ENCODE measurements at places on chromosomes 1 and 21. TPM values are rescaled to one million over a fixed set of nuclear protein-coding genes. Genes with fewer than 3 reads are reported as not detected.
A peak's percentile ranks its signal among the peaks of the same experiment; 100 is the strongest.

- H3K4me3 ChIP-seq: no peak overlapping the region
- H3K4me1 ChIP-seq: peaks cover 7% of the 10 kb centered on the region
- no peak overlapping the region for H3K27ac ChIP-seq
- DNase-seq: no peak
Measured at GRCh38 chr1:86756062-86756406, 51.7 kb downstream of the SH3GLB1 start.

DNA sequence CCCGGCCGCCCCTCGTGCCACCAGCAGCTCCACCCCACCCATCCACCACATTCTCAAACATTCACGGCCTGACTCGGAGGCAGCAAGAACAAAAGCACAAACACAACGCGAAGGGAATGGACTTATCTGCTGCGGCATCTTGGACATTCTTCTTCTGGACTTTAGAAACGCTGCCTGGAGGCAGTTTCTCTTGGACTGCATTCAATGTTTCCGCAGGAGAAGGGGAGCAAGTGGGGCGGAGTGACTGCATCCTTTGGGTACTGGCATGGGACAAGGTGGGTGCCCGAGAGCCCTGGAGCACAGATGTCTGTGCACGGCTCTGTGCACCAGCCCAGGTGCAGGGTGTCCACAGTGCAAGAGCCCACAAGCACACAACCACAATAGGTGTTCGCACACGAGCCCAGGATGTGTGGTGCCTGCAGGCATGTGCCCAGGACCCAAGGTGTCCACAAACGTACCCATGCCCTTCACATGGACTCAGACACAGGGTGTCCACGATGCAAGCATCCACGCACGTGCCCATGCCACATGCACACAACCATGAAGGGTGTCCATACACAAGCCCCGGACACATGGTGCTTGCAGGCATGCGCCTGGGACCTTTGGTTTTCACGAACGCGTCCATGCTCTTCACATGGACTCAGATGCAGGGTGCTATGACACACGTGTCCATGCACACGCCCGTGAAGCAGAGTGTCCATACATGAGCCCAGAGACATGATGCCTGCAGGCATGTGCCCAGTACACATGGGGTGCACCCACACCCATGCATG, 53.6 kb downstream of the WNT9A start:
- H3K27me3 ChIP-seq: no peaks in the 10 kb centered on the region
- H3K36me3 ChIP-seq: no peaks in the 10 kb centered on the region
- no peak for DNase-seq
- H3K4me1 ChIP-seq: no peaks in the 10 kb centered on the region
- no peak overlapping the region for H3K4me3 ChIP-seq

DNA sequence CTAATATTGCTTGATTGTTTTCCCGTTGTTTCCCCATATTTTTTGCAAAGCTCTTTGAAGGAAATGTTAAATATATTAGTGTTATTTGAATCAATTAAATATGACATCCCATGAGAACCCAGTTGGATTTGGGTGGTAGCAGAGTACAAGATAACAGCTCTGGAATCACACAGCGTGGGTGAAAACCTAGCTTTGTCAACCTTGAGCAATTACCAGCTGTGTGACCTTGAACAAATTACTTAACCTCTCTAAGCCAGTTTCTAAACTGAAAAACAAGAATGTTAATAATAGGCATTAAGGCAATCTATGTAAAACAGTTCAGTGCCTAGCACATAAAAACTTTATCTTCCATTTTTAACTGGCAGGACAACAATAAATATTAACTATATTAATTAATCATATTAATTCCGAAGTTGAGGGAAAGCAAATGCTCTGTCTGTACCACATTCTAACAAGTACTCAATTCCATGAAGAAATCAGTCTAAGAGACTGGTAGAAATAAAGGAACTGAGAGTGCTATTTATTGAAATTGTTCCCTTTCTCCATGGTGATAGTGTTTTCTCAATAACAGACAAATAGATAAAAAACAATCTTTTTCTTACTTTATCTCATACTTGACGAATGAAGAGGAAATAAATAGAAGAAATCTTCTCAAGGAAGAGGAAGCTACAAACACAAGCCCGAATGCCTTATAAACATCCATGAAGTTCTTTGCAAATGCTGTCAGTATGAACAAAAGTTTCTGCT, 27.0 kb downstream of the DNASE2B start:
- no peaks in the 10 kb centered on the region for H3K27me3 ChIP-seq
- no peaks in the 10 kb centered on the region for H3K36me3 ChIP-seq
- no peak overlapping the region for H3K27ac ChIP-seq
- no peaks in the 10 kb centered on the region for H3K4me1 ChIP-seq
- no peak for DNase-seq

GRCh38 chr1:37410105-37410504, 64.3 kb upstream of the ZC3H12A start:
- no peak overlapping the region for H3K4me3 ChIP-seq
- peaks cover 7% of the 10 kb centered on the region for H3K27me3 ChIP-seq
- no peaks in the 10 kb centered on the region for H3K36me3 ChIP-seq
- H3K27ac ChIP-seq: no peak overlapping the region
- H3K4me1 ChIP-seq: no peaks in the 10 kb centered on the region

DNA sequence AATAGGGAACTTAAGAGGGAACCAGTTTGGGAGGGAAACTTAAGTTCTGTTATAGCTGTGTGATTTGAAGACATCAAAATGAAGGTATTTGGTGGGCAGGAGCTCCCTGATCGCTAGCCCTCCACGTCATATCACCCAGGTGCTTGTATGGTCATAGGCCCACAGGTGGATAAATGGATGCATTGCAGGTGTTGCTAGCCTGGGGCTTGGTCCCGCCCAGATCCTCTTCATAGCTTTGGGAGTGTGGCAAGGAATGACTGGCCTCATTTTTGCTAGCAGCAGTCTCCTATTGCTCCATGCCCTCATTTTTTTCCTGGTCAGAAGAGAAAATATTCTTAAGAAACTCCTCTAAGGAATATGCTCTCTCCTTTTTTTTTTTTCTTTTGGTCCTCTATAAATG, 11.3 kb downstream of the GNPAT start:
- H3K27ac ChIP-seq: no peak overlapping the region
- H3K36me3 ChIP-seq: peaks cover 31% of the 10 kb centered on the region
- no peak overlapping the region for H3K4me3 ChIP-seq
- peaks cover 4% of the 10 kb centered on the region for H3K4me1 ChIP-seq
- no peaks in the 10 kb centered on the region for H3K27me3 ChIP-seq

GRCh38 chr1:25806418-25806817, 6.4 kb downstream of the SELENON start:
- no peak overlapping the region for H3K27ac ChIP-seq
- H3K36me3 ChIP-seq: no peaks in the 10 kb centered on the region
- no peak for DNase-seq
- H3K4me3 ChIP-seq: no peak overlapping the region

DNA sequence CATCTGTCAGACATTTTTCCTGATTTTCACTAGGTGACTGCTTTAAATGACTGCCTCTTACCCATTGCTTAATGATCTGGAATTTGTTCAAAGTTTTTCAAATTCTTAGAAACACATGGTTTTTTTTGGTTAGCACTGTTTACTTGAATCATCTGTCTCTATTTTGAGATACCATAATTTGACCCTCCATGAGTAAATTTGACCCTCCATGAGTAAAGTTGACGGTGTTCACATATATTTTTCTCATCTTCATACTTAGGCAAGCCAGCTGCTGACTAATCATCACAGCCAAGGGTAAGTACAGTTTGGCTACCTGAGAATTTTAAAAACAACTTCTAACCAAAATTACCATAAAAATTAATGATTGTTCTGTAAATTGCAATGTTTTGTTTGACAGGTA, 586.5 kb downstream of the PTBP2 start:
- H3K4me1 ChIP-seq: no peaks in the 10 kb centered on the region
- no peaks in the 10 kb centered on the region for H3K27me3 ChIP-seq
- H3K36me3 ChIP-seq: no peaks in the 10 kb centered on the region
- no peak for DNase-seq

GRCh38 chr1:119001181-119002027, 13.3 kb upstream of the TBX15 start:
- peaks cover 82% of the 10 kb centered on the region for H3K27me3 ChIP-seq
- H3K4me1 ChIP-seq: peaks cover 23% of the 10 kb centered on the region
- no peak for DNase-seq
- no peak overlapping the region for H3K27ac ChIP-seq
- peaks cover 2% of the 10 kb centered on the region for H3K36me3 ChIP-seq
- peak overlapping the region; percentile 65 for H3K4me3 ChIP-seq

DNA sequence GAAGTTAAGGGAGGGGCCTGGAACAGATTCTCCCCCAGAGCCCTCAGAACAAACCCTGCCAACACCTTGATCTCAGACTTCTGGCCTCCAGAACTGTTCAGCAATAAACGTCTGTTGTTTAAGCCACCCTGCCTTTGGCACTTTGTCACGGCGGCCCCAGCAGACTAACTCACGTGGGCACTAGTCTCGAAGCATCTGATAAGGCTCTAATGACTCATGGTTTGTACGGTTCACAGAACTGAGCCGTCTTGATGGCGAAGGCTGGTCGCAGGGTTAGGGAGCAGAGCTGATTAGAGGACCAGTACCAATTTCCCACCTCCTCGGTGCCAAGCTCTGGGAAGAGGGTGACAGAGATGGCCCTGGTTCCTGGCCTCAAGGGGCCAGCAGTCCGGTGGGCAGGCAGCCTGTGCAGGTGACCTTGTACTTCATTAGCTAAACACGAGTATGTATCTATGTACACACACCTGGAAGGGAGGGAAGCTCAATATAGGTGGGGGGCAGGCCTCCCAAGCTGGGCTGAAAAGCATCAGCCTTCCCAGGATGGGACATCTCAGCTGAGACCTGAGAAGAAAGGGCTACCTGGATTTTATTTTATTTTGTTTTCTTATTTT, 112.8 kb downstream of the MRPS6 start:
- peaks cover 2% of the 10 kb centered on the region for H3K36me3 ChIP-seq
- no peak overlapping the region for H3K27ac ChIP-seq
- H3K4me3 ChIP-seq: no peak overlapping the region

ST6GALNAC5 gene
- total RNA-seq: not detected

RGS8 gene
- total RNA-seq: 0.05 TPM

FBXO2 gene
- total RNA-seq: 1.9 TPM

HJV gene
- not detected for total RNA-seq
